Parietal lobe (tissue), 2 donors: ENCODE measurements at places on chromosomes 12 and 14. TPM values are rescaled to one million over a fixed set of nuclear protein-coding genes. Genes with fewer than 3 reads are reported as not detected.

Gene COX8C
- total RNA-seq = not detected

Gene TMEM229B
- total RNA-seq = 19.1 TPM

Gene PSMD9
- 20.7 TPM for total RNA-seq

Gene SOCS2
- 35.4 TPM for total RNA-seq

Gene HPD
- total RNA-seq = not detected

Gene CIT
- 24.4 TPM for total RNA-seq

Gene CPM
- total RNA-seq = 0.94 TPM

Gene FSCB
- total RNA-seq = 0.31 TPM

Gene LALBA
- not detected for total RNA-seq

Gene AQP5
- total RNA-seq = 0.63 TPM

Gene CARMIL3
- 51.6 TPM for total RNA-seq

Gene KLHDC1
- 16.6 TPM for total RNA-seq

Gene GUCY2C
- total RNA-seq = not detected

Gene RASSF3
- 3.8 TPM for total RNA-seq

Gene RNF212B
- total RNA-seq = not detected

Gene BIN2
- total RNA-seq = 0.63 TPM

Gene SUPT16H
- total RNA-seq = 102 TPM

Gene RDH11
- 124 TPM for total RNA-seq

Gene KRT86
- total RNA-seq = not detected

Gene CAPZA3
- total RNA-seq = not detected

Gene CD69
- total RNA-seq = not detected

Gene CPNE6
- 27.2 TPM for total RNA-seq

Gene SETD3
- 57.3 TPM for total RNA-seq

Gene FOXN4
- total RNA-seq = 0.94 TPM
